A549 treated with RU486 at 1 μM for 4 hours (cell line): ENCODE measurements at places on chromosomes 12 and 14. TPM values are rescaled to one million over a fixed set of nuclear protein-coding genes. Genes with fewer than 3 reads are reported as not detected.

Gene CCDC198
- total RNA-seq: 2.5 to 4.0 TPM (median 3.1 TPM) in 5 replicates

Gene ERP27
- total RNA-seq: not detected in 5 replicates

Gene CLEC4D
- total RNA-seq: not detected in 5 replicates

Gene GLT1D1
- not detected in 5 replicates for total RNA-seq

Gene KRT78
- 0.08 TPM in 1 of 5 replicates, not detected in the others for total RNA-seq

Gene SIRT4
- 0.49 to 0.99 TPM (median 0.80 TPM) in 5 replicates for total RNA-seq

Gene CIDEB
- 0.15 to 1.00 TPM (median 0.20 TPM) in 5 replicates for total RNA-seq

Gene KRT81
- 2,796 to 3,933 TPM (median 3,447 TPM) in 5 replicates for total RNA-seq
